ENCODE measurements at places on chromosomes 4 and X.

DNA sequence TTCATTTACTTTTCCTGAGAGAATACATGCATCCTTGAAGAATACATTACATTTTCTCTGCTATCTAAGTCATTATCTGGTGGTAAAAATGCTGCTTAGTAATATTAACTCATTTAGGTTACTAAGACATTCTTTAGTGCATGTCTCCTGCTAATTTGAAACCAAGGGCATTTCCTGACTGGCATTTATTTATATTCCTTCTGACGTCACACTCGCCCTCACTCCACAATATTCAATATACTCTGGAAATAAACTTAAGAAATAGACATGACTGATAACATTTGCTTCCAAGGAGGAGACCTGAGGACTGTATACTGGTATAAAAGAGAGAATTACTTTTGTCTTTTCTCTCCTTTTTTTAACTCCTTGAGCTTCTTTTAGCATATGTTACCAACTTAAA is 619.5 kb upstream of the SMIM31 start:
- DNase-seq = no peak

- DNase-seq = no peak
These were observed 1065.7 kb upstream of the FTHL17 start for GRCh38 chrX:32137525-32137924.

DNA sequence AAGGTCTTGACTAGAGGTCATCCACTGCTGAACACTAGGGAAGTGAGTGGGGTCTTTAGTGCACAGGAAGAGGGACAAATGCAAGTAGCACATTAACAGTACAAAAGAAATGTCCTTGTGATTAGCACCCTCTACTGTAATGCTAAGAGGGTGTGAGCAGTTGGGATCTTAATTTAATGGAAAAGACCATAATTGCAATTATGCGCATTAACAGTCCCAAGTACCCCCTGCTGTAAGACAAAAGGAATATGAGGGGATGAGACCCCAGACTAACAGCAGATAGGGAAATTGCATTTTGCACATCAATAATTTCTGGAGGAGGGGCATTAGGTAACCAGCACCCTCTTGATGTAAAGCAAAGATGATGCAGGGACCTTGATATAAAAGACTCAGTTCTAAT is 285.0 kb downstream of the CHIC1 start:
- no peak for DNase-seq

- no peak for DNase-seq
These were observed 13.6 kb downstream of the CAMK2D start for GRCh38 chr4:113747949-113748348.

GRCh38 chr4:185290018-185290607 is 80.7 kb downstream of the SNX25 start:
- no peak for DNase-seq

DNA sequence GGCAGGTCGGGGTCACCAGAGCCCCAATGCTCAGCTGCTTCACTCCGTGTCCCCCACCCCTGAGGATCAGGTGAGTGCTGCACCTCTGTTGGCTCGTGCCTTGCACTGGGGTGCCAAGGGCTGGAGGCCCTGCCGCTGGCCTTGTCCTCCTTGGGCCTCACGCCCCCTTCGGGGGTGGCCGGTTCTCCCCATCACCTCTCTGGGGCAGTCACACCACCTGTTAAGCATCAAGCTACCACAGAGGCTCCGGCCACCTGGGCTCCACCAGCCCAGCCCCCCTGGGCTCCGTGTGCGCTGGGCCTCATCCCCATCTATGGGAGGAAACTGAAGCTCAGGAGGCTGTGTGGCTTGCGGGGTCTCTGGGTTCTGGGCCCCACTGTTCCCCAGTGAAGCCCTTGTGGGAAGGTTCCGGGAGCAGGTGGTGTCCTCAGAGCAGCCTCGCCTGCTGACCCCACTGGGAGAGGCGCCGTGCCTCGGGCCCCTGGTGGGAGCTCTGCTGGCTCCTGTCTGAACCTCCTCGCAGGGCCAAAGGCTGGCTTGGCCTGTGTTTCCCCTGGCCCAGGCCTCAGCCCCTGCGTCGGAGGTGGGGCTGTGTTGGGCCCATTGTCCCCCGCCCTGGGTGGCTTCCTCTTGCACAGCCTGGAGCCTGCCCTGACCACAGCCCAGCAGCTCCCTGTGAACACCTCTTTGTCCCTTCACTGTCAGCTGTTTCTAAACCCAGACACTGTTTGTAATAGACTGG is 30.8 kb downstream of the DOK7 start:
- no peak for DNase-seq

- no peak for DNase-seq
These were observed 273.5 kb downstream of the TMA16 start for GRCh38 chr4:163768014-163768413.

DNA sequence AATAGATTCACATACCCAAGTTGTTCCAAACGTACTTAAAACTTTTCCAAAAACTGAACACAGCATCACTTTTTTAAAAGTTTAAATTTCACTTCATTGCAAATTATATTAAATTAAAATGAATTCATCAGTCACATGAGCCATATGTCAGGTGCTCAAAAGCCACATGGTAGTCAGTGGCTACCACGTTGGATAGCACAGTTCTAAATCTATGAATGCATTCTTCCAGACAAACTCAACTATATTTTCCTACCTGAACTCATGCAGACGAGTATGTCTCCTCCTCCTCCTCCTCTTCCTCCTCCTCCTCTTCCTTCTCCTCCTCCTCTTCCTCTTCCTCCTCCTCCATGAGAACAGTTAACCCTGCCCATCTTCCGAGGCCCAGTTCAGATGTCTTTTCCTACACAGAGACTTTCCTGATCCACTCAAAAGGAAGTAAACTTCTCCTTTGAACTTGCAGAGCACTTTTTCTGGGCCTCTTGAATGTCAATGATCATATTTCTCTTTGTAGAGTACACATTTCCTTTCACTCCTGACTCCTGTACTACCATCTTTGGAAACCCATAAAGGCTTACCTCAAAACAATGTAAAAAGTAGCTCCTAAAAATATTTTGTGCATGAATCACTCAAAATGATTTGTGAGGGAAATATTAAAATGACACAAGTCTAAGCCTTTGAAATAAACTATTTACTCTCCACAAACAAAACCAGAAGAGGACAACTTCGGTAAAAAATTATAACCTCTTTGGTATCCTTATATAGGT is 172.6 kb downstream of the AMELX start:
- no peak for DNase-seq

DNA sequence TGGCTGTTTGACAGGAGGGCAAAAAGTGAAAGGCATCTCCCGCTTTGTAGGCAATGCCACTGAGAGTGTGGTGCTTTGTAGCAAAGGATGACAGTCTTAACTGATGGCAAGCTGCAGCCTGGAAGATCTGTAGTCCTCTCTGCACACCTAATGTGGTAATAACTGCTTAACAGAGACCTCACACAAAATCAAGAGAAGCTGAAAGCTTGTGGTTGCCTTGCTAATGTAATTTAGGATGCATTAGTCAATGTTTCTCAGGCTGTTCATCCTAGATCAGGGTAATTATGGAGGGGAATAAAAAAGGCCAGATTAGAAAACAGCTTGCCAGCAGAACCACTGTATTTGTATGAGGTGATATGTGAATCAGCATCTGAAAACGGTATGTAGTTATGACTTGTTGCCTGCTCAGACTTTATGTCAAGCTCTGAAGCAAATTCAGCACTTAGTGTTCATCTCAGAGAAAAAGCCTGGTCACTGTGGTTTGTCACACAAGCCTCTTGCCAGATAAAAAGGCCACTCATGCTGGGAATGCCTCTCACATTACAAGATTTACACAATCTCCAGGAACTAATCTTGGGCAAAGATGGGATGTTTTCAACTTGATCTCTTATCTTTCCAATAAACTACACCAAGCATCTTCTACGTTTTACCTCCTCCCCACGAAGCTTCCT is 130.8 kb downstream of the ENOX2 start:
- DNase-seq = no peak

- no peak for DNase-seq
These were observed 7.2 kb downstream of the GNRHR start for GRCh38 chr4:67746797-67747495.

GRCh38 chr4:161121451-161121850 is 1042.3 kb downstream of the FSTL5 start:
- DNase-seq = no peak

- no peak for DNase-seq
These were observed 18.9 kb upstream of the MSMO1 start for GRCh38 chr4:165308606-165309005.

- DNase-seq = no peak
These were observed 83.7 kb upstream of the F9 start for GRCh38 chrX:139446832-139447231.

GRCh38 chrX:23578079-23578478 is 89.2 kb upstream of the PRDX4 start:
- no peak for DNase-seq

DNA sequence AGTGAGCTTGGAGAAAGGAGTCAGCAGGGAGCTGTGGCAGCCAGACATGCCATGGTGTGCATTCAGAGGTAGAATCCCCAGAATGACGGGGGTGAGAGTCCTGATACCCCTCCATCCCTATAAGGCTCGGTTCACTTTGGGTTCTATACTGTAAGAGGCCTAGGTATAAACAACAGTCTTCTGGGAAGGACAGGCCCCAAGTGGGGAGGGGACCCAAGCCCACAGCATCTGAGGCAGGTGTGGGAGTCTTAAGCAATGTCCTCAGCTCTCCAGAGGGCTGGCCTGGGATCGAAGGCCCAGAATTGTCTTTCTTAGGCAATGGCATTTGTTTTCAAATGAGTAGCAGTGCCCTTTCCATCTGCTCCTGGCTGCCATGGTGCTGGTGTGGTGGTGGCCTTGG is 50.2 kb upstream of the MAMLD1 start:
- DNase-seq = no peak

GRCh38 chr4:1048773-1049590 is 37.6 kb downstream of the FGFRL1 start:
- DNase-seq = no peak

DNA sequence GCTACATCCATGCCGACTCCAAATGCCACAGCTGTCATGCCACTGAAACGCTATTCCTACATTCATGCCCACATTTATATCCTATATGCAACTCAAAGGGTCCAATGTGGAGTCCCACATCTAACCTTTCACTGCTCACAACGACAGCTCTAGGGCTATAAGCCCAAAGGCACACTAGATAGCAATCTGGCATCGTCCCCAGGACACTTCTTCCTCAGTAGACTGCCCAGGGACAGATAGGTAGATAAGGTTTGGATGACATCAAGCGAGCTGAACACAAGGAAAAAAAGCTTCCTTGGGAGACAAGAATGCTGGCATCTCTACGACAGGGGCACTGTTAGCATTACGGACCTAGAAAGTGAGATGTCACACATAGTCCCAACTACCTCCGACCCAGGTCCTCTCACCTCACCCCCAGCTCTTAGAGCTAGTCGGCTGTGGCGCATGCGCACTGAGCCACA is 685 bp downstream of the RAB9B start:
- DNase-seq = no peak

DNA sequence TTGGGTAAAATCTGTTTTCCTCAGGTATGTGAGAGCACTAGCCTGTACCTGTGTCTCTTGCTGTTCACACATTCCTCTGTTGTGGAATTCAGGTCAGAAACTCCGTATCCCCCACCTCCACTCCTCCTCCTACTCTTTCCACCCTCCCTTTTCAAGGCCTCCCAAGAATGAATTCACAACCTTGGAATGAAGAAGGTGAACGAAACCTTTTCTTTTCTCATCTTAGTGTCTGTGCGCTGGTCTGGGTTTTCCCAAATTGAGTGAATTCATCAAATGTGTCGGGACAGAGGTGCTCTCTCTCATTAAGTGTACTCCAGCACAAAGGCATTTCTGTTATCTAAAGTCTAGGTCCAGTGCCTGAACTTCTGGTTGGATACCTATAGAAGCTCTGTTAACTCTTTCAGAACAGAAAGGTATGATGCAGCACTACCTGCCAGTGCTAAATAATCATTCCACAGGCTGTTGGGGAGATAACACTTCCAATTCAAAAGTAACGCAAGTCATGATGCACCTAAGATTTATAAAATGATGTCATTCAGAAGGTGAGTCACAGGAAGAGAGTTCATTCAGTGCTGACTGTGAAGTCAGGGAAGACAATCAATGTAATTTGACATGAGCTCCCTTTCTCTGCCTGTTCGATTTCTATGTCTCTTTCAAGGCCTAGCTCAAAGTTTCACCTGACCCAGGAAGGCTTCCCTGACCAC is 41.9 kb downstream of the COL4A6 start:
- DNase-seq = no peak

DNA sequence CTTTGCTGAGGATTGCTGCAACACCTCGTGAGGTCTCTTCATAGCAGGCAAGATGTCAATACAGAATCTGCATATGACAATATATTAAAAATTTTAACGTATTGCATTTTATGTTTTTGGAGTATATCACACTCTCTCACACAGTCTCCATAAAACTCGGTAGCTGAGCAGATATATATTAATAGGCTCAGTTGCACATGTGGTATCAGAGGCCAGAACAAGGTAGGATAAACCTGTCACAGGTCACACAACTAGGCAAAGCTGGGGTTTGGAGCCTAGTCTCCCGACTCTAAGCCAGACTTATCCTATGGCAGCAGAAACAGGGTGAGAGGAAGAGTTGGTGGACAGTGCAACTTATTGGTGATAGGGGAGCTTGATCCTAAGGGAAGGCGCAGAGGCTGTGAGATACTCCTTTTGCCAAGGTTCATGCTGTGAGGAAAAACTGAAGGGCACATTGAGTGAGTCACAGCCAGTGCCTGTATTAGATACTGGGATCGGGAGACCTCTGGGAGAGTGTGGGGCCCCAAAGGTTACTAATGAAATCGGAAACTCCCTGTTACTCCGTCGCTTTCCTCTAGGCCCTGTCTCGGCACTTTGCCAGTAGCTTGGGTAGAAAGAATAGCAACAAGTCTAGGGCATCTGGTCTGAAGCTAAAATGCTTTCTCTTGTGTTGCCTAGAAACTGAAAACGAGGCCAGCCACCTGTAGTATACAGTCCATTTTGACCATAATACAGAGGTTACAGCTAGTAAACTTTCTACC is 195.7 kb downstream of the ARHGAP10 start:
- DNase-seq = no peak

GRCh38 chrX:48541140-48541814 is 1.8 kb downstream of the TBC1D25 start:
- no peak for DNase-seq

- DNase-seq = no peak
These were observed 22.7 kb upstream of the ASB5 start for GRCh38 chr4:176291748-176292147.

DNA sequence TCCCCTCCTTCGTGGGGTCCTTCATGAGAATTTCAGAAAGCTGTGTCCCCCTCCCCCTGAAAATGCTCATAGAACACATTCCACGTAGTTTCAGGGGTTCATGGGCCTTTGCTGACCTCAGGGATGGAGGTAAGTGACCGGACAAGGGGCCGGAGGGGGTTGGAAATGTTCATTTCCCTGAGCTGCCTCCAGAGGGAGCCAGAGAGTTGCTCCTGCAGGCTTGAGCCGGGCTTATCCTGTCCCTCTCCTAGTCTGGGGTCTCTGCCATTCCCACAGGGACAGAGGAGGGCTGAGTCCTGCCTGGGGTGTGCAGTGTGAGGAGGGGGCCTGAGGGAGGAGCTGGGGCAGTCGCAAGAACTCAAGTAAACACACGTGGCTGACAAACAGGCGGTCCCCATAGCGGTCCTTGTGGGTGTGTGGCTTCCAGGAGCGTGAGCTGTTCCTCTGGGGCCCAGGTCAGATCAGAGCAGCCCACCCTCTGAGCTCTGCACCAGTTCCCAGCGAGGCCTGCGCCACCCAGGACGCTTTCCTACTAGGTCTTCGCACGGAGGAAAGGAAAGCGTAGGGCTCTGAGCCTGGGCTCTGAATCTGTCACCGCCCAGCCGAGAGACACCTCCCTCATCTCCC is 62.5 kb downstream of the WFS1 start:
- DNase-seq = no peak

- no peak for DNase-seq
These were observed at the start of gene FAT1 for GRCh38 chr4:186723292-186724057. TSS of gene FAT1 (minus strand) at chr4:186723856. CDS start at chr4:186709827, 14,029 bp downstream.

Data from activated T-helper 1 cell treated with Interleukin-2 at 50 U/mL for 16 hours (primary cell).